ENCODE measurements at places on chromosomes 12 and 14.

DNA sequence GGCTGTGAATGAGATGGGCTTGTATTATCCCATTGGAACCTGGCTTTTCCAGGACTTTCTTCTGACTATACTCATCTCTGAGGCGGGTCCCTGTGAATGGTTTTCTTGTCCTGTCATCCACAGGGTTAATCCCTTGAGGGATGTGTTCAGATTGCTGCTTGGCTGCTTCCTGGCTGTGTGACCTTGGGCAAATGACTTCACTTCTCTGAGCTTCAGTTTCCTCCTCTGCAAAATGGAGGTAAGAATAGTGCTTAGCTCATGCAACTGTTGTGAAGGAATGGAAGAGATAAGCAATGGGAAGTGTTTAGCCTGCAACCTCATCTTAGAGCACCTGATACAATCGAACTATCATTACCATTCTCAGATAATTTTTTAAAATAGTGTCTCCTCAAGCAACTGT, 32.1 kb upstream of the PPP1CC start:
- no peak for DNase-seq

GRCh38 chr12:49583366-49584094, 15.6 kb upstream of the MCRS1 start:
- peak; percentile 93 for DNase-seq

GRCh38 chr14:74605531-74606223, 6.4 kb downstream of the LTBP2 start:
- DNase-seq = peak; percentile 82

GRCh38 chr12:6536894-6537579, 2.7 kb downstream of the GAPDH start:
- DNase-seq = peak; percentile 60

DNA sequence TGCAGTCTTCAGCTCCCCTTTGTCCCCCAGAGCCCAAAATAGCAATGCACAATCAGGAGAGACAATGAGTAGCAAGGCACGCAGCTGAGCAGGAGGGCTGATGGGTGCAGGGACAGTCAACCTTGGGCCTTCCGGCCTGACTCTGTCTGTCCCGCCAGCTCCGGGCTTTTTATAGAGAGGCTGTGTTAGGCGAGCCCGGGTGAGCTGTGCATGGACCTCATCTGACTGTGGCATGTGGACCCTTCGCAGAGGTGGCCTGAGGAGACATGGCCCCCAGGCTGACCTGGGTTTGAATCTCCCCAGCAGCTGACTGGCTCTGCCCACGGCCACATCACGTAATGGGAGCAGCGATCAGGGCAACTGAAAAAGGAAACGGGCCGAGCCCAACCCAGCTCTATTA, 177.9 kb downstream of the TSPAN9 start:
- peak; percentile 69 for DNase-seq

DNA sequence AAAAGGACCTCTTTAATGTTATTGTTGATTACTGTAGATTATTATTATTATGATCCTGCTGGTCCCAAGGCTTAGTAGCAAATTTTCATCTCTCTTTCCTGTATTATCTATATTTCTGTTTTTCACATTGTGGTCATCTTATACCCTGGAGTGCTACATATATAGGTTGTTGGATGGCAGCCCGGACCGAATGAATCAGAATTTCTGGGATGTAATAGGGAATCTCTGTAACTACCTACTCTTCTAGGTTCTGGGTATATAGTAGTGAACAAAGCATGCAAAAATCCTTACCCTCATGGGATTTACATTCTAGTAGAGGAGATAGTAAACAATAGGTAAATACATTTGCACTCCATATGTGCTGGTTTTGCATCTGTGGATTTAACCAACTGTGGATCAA, 31.4 kb downstream of the NUBPL start:
- DNase-seq = no peak

DNA sequence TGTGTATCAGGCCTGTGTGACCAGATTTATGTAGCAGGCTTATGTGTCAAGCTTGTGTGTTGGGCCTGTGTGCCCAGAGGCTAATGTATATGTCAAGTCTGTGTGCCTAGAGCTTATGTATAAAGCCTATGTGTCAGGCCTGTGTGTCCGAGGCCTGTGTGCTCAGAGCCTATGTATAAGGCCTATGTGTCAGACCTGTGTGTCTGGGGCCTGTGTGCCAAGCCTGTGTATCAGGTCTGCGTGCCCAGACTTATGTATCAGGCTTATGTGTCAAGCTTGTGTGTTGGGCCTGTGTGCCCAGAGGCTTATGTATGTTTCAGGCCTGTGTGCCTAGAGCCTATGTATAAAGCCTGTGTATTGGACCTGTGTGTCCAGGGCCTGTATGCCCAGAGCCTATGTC, 249.3 kb upstream of the AVPR1A start:
- DNase-seq = no peak

DNA sequence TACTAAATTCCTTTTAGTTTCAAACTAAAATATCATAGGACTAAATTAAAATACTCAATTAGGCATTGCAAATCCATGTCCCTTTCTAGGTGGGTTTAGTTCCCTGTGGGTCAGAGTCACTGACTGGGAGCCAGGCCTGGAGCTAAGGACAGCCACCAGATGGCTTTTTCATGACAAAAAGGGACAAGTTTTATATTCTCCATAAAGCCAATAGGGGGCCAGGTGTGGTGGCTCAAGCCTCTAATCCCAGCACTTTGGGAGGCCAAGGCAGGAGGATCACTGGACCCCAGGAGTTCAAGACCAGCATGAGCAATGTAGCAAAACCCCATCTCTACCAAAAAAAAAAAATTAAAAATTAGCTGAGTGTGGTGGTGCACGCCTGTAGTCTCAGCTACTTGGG, 35.4 kb upstream of the EIF5 start:
- no peak for DNase-seq

GRCh38 chr14:101666264-101666663, 95.2 kb upstream of the PPP2R5C start:
- no peak for DNase-seq

- no peak for DNase-seq
Observed at GRCh38 chr14:72128629-72129028, 196.4 kb downstream of the RGS6 start.

DNA sequence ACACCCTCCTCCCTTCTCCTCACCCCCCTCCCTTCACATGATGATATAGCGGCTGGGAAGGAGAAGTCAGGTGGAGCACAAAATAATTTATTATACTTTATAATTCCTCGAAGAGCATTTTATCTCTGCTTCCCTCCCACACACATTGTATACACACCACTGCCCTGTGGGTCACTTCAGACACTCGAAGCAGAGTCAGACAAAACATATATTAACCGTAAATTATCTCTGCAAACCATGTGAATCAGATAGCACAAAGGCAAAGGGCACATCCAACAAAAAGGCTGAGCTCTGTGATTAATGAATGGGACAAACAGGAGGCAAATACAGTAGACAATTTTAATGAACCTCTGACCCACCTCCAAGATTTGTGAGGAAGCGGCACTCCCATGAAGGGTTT, 450.7 kb downstream of the GALC start:
- DNase-seq = no peak

DNA sequence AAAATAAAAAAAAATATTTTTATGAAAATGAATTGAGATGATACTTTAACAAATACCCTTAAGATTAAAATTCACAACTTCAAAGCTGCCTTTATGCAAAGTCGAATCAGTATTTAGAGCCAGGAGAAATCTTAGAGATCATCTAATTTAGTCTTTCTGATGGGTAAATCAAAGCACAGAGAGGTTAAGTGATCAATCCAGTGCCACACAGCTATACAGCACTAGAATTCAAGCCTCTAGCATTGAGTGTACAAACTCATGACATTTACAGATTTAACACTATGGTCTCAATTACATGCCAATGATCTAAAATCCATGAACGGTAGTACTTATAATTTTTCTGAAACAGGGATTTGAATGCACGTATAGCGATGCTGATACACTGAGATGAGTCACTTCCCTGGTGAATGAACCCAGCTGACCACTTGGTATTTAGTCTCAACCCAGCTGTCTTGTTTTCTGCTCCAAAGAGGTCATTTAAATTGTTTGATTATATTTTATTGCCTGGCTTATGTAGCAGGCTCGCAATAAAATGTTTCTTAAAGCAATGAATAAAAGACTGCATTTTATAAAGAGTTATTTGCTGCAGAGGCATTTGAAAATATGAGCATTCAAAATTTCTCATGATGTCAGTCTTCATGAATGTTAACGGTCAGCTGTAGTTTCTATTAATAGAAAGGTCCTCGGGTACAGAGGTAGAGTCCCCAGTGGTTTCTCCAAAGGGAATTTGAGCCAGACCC, 152.4 kb upstream of the PRICKLE1 start:
- DNase-seq = peak; percentile 80

GRCh38 chr12:26126340-26127284, 1.8 kb upstream of the BHLHE41 start:
- peak; percentile 89 for DNase-seq

DNA sequence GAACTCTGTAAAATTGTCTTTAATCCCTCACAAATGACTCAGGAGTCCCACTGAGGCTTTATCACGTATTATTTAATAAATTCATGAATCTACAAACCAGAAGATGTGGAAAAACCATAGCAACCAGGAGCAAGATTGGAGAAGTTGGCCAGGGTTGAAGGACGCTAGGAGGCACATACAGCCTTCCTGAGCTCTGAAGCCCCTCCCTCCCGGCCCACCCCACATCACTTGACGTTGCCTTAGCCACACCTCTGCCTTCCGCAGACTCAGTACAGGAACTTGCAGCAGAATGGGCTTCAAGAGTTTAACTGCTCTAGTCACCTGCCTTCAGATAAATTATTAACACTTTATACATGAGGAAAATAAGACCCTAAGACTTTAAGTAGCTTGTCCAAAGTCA, 33.9 kb downstream of the SLC35F4 start:
- no peak for DNase-seq

Measured in myocyte (in vitro differentiated cells).